ENCODE measurements at places on chromosomes 1 and 21.

- DNase-seq, result peak; percentile 27
Measured at GRCh38 chr21:44304877-44305293, 5.0 kb downstream of the PFKL start.

- DNase-seq, result no peak
Measured at GRCh38 chr1:215484171-215484939, 82.7 kb upstream of the KCTD3 start.

DNA sequence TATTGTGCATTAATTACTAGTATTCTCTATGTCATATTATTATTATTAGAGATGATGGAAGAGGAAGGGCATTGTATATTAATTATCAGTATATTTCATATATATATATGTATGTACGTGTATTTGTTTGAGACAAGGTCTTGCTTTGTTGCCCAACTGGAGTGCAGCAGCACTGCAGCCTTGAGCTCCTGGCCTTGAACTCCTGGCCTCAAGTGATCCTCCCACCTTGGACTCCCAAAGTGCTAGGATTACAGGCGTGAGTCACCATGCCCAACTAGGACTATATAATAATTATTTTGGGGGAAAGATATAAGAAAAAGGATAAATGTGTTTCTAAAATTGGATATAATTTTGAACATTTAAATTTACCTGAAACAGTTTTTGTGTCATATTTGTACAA, 63.2 kb upstream of the USP24 start:
- DNase-seq, result no peak

DNA sequence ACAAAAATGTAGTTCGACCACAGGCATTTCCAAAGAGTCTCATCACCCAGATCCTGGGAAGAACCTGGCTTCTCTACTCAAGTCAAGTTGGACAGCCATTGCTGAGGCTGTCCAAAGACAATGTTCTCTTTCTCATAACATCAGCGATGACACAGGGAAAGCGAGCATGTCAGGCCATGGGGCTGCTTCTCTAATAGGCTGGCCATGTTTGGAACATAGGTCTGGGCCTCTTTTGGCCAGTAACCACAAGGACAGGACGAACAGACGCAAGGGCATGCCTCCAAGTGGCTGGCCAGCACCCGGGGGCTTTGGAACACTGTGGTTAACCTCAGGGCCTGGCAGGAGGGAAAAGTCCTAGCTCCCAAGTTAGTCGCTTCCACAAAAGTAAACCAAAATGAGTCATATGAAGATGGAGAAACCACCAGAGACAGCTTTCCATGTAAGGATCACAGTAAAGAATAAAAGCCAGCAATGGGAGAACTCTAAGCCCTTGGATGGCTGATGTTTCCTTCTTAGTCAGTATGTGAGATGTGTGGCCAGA, 80.6 kb upstream of the SLC44A3 start:
- no peak for DNase-seq

DNA sequence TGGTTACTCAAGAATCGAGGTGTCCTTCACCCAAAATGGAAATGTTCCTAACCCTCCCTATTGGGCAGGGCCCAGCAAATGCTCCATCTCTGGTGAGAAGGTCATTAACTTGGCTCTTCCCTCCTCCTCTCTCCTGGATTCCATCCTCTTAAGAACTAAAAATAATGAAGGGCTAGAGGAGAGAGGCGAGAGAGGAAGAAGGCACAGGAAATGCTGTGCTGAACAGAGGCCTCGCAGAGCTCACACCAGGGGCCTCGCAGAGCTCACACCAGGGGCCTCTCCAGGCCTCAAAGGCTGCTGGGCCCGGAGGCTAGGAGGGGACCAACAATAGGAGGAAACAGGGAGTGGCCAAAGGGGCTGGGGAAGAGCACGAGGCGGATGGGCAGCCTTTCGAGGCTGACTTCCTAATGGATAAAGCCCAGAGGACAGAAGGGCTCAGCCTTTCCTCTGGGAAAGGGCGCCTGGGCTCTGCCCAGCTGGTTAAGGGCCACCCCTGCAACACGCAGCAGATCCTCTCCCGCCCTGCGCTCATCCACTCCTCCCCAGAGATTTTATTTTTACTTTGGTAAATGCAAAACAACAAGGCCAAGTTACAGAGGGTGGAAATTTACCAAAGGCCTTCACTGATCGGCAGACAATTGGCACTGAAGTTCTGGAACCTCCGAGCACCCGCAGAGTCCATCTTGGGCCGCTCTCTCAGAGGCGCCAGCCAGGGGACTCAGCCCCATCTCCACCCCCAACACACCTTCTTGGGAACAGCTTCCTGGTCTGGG, 78.5 kb downstream of the ITPKB start:
- no peak for DNase-seq

GRCh38 chr1:152002960-152003359, 9.3 kb upstream of the S100A10 start:
- no peak for DNase-seq

GRCh38 chr1:43858324-43858723, 75.3 kb upstream of the ARTN start:
- no peak for DNase-seq

DNA sequence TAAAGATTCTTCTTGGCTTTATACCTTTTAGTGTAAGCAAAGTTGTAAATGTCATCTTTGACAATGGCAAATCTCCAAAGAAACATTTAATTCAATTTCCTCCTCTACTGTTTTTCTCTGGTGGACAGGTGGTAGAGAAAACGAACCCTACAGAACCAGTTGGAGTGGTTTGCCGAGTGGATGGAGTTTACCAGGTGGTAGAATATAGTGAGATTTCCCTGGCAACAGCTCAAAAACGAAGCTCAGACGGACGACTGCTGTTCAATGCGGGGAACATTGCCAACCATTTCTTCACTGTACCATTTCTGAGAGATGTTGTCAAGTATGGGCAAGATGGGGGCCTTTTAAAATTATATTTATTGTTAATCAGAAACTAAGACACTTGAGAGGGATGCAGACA, 25.8 kb downstream of the UAP1 start:
- DNase-seq, result no peak

DNA sequence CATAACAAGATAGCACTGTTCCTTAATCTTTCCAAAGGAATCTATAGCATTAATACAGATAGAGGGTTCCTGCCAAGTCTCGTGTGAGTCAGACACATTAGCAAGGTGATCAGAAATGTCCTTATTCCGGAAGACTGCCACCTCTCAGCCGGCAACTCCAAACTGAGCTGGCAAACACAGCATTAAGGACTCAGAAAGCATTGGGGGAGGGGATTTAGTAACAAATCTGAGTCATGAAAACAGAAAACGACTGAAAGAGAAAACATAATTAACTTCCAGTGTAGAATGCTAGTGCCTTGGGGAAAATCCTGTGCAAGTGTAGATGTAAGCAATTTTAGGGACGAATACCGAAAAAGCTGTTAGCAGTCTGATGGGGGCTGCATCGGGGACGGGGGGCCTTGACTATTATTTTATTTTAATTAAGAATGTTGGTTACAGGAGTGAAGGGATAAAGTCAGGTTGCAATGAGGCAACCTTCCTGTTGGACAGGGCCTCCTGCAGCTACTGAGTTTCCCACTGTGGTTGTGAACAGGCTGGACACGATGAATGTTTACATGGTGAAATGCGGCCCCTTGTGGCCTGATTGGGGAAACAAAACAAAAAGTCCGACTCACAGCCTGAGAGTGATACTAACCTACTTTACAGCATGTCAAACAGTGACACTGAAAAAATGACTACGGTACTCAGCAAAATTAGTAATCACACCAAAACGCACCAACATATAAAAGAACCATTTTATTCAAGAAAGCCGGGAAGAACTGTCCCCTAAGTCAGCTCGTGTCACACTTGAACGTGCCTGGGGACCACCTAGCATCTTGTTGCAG, 20.7 kb downstream of the MIS18A start:
- no peak for DNase-seq

Measured in stimulated activated CD4-positive, alpha-beta T cell treated with anti-CD3 and anti-CD28 coated beads, TNF-alpha, amount 100 ng/mL, for 1 hour (primary cell).